ENCODE measurements at places on chromosomes 3 and 15.
A peak's percentile ranks its signal among the peaks of the same experiment; 100 is the strongest.

GRCh38 chr3:36846406-36846805 is 82.1 kb upstream of the DCLK3 start:
- no peak for DNase-seq

- no peak for DNase-seq
These were observed 13.1 kb upstream of the SKOR1 start for GRCh38 chr15:67812241-67812644.

DNA sequence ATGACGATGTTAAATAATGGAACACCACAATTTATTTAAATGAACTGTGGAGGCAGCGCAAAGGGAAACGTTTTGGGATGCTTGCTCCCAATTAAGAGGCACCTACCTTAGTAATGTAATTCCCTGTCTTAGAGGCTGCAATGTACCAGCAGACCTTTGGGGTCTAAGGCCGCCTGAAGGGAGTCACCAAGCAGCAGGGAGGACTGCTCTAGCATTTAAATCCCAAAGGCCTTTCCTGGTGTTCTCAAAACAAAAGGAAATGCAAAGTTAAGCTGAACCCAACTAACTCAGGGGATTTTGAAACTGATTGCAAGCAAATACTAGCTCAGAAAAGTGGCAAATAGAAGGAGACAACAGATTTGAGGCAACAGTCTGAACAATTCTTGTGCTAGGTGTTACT is 510.8 kb downstream of the GABRG3 start:
- no peak for DNase-seq

DNA sequence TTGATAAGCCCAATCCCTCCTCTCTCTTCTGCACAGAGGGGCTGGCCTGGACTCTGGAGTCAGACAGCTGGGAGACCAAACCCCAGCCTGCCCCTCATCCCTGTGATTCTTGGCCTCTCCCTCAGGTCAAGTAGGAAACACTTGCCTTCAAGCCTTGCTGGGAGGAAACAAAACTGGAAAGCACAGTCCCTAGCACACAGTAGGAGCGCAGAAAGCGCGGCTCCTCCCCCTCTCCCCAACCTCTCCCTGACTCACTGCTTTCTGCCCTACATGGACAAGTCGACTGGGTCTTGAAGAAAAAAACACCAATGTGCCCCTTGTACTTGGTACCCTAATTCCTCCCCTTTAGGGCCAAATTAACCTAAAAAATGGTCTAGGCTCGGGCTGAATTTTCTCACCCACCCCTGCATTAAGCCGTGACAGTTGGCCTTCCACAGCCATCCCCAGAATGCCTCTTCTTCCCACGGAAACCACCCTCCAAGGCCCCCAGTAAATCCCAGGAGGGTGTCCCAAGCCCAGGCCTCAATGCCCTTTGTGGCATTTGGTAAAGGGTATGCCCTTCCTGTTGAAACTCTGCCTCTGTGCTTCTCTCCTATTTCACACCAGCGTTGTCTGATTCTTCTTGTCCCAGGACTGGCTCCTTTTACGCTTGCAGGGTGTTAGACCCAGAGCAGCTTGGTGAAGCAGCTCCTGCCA is 11.3 kb upstream of the RAF1 start:
- DNase-seq, result no peak

GRCh38 chr15:58434334-58434875 is 2.6 kb downstream of the LIPC start:
- peak; percentile 27 for DNase-seq

- no peak for DNase-seq
These were observed 72.0 kb downstream of the CCNL1 start for GRCh38 chr3:157087780-157088600.

DNA sequence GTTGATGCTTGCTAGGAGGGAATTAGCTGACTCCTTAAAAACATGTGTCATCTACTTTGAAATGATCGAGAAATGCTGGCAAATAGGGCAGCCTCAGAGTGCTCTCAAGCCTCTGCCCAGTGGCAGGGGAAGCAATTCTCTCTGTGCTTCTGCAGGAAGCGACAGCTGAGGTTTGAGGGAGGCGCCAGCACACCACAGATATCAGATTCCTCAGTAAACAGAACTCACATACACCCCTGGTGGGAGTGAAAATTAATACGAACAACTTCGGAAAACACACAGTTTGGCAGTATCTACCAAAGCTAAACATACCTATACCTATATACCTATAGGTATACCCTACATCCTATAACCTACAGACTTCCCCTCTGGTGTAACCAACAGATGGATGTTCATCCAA is 61.3 kb downstream of the NSMCE3 start:
- DNase-seq, result no peak

DNA sequence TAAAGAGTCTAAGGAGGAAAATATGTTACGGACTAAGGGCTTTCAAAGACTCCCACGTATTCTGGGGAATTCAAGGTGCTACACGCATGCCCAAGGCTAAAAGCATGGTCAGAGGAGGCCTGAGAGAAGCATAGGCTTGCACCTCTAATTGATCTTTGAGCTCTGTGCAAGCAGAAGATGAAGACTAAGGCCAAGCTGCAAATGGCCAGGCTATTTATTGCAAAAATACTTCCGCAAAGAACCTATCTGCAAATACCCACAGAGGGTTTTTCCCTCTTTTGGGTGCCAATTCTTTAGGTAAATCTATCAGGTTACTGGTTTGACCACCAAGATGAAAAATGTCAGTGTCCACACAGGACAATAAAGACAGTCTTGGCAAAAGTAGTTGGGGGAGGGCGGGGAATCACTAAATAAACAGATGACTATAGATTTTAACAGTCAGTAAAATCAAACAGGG is 119.5 kb downstream of the STAG1 start:
- no peak for DNase-seq

Measured in thyroid gland (tissue), 4 donors.